B cell (primary cell): ENCODE measurements at places on chromosomes 2 and 18.

- DNase-seq, result no peak
These were observed 18.2 kb downstream of the IWS1 start for GRCh38 chr2:127508023-127508630.

- no peak for DNase-seq
These were observed 1.4 kb downstream of the LAMA1 start for GRCh38 chr18:7116001-7116730.

DNA sequence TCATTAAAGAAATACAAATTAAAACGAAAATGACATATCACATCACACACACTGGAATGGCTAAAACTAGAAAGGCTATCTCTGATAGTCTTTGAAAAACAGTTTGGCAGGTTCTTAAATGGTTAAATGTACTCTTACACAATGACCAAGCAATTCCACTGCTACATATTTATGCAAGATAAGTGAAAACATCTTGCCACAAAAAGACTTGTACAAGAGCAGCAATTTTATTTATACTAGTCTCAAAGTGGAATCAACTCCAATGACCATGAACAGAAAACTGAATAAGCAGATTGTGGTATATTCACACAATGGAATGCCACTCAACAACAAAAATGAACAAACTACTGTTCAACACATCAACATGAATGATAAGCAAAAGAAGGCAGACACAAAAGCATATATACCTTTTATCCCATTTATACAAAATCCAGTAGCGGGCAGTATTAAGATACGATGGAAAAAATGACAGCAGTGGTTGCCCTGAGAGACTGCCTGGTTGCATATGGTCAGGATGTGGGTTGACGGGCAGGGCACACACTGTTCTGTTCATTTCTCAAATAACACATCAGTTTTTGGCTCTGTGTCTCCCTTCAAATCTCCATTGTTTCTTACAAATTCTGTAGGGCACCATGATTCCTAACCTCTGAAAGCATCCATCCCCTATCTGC lies 25.4 kb downstream of the SP100 start:
- DNase-seq, result peak; percentile 58

DNA sequence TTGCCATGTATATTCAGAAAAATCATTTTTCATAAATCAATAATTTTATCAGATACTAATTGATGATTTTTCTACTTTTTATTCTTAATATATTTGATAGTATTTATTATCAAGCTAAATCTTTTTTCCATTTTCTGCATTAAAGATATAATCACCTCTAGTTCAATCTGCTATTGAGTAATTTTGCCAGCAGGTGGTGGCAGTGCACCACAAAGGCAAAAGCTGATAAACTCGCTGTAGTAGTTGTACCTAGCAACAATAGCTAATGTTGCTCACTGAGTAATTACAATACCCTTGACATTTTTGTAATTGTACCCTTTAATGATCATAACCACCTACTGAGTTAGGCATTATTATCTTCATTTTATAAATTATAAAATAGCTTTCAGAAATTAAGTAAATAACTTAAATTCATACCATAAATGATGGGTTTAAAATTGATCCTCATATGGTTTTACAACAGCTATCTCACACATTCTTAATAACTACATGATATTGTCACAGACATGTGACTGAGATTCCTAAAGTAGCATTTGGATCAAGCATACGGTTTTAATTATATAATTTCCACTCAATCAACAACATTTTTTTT lies 52.0 kb upstream of the CALCRL start:
- DNase-seq, result peak; percentile 4
